Natural killer cell (primary cell): ENCODE measurements at places on chromosomes 4 and X.

GRCh38 chrX:70262952-70263567 is 3.1 kb upstream of the P2RY4 start:
- peak; percentile 23 for DNase-seq

DNA sequence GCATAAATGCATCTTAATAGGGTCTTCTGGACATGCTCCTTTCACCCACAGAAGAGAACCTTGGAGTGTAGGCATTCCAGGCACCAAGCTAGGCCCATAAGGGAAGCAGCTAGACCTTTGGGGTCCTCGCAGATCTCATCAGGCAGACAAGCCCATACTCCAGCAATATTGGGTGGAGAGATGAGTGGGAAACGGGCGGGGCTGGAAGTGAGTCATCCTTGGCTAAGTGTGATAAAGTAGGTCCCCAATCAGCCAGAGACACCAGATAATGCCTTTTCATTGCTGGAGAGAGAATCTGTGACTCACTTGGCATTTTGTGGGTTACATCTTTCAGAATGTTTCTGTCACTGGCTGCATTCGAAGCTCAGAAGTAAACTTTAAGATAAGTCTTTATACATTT is 133.3 kb upstream of the MBNL3 start:
- DNase-seq: no peak

- no peak for DNase-seq
These were observed 35.5 kb downstream of the TBC1D9 start for GRCh38 chr4:140720387-140721304.

DNA sequence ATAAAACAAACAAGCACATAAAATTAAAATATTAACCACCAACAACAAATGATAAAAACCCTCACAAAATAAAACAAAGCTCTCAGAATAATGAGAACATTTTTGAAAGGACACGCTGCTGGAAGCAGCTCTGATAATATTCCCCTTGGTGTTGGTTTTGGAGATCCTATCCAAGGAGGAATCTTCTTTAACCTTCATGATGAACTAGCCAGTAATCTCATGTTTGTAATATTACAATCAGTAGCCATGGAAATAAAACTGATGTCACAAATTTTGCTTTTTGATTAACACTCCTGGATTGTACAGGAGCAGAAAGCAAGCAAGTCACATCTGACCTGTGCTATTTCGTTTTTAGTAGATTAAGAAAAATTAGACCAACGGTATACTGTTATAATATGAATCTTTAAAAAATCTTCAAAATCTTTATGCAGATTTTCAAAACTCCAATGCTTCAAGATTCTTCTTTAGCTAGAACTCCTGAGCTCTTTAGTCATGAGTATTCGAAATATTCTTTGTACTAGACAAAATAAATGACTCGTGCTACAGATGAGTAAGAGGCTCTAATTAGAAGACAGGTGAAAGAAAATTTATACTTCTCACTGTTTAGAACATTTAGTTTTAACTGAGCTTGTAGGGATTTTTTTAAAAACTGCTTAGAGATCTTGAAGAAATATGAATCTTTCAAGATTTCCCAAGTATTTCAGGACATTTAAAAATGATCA is 154.1 kb downstream of the RASL11B start:
- DNase-seq: no peak

DNA sequence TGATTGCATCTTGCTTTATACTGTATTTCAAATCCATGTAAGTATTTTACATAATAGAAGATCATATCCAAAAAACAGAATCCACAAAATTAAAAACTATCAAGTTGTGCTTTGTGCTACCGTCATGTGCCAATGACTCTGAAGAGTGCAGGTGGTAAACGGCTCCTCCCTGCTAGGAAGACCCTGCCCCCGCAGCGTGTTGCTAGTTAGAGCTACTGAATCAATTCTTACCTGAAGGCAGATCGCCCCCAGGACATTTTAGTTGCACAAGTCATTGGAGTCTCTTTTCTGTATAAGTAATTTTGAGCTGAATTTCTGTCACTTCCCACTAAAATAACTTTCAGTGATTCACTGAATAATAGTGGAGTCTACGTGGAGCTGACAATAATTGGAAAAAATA is 599.5 kb upstream of the ZFP42 start:
- DNase-seq: no peak

DNA sequence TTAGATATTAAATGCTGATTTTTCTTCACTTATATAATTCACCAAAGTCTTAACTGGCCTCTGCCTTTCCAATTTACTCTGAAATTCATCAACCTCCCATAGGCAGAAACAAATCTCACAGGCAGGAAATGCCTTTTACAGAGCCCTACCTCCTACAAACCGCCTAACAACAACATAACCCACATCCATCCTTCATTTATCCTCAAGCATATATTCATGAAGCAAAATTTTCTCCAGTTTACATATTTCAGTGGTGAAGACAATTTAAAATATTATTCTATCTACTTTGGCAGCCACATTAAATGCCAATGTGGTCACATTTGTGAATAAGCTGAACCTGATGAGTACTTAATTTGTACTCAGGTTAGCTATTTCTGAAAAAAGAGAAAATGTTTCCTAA is 30.3 kb downstream of the SEPSECS start:
- DNase-seq: no peak

DNA sequence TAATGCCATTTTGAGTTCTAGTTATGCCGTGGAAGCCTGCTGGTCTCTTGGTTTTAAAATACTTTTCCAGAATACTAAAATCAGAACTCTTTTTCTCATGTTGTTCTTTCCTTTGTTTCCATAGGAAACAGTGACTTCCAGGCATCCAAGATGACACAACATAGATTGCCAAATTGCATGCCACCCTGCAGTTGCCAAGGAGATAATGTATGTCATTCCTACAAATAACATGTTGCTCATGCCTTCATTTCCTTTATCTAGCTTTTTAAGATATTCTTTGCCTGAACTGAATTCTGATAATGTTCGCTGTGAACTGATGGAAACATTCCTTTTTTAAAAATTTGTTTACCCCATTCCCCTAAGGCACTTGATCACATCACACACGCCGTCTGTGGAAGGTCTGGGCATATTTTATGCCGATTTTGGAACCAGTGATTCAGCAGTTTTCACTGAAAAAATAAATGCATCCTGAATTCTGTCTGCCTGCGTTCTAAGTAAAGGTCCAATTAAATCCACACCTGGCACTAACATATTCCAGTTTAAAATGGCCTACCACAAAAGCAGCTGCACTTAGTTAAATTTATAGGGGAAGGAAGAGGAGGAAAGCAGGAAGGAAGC is 38.0 kb upstream of the COX7B2 start:
- no peak for DNase-seq

DNA sequence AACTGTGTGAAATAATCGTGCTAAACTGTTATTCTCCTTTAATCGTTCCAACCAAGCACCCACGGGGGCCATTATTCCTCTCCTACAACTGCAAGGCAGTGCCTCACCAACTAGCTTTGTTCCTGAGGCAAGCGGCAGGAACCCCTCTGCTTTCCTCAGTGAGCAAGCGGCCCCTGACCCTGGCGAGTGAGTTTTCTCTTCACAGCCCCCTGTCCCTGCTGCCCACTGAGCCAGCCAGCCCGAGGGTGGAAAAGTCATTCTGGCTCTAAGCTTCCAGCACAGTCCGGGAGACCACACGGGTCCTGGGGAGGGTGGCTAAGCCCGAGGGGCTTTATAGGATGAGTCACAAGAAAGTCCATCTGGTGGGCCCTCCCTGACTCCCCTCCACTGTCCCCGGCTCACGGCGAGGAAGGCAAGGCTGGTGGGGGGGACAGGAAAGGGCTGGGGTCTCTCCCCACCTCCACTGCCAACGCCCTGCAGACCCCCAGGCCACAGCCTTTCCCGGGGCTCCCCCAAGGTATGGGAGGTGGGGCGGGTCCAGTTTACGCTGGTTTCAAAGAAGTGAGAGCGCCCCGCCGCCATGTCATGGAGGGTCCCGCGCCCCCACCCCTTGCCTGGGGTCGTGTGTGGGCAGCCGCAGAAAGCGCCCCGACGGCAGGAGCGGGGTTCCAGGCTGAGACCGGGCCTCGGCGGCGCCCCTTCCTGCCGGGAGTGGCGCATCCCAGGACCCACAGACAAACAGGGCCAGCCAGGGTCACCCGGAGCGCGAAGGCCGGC is 45.0 kb downstream of the CPLX1 start:
- DNase-seq: no peak

GRCh38 chrX:10259716-10260115 is 102.9 kb downstream of the CLCN4 start:
- DNase-seq: no peak

- no peak for DNase-seq
These were observed 26.4 kb upstream of the MED14 start for GRCh38 chrX:40761762-40762161.

GRCh38 chr4:17094876-17095210 is 196.4 kb upstream of the LDB2 start:
- DNase-seq: no peak

DNA sequence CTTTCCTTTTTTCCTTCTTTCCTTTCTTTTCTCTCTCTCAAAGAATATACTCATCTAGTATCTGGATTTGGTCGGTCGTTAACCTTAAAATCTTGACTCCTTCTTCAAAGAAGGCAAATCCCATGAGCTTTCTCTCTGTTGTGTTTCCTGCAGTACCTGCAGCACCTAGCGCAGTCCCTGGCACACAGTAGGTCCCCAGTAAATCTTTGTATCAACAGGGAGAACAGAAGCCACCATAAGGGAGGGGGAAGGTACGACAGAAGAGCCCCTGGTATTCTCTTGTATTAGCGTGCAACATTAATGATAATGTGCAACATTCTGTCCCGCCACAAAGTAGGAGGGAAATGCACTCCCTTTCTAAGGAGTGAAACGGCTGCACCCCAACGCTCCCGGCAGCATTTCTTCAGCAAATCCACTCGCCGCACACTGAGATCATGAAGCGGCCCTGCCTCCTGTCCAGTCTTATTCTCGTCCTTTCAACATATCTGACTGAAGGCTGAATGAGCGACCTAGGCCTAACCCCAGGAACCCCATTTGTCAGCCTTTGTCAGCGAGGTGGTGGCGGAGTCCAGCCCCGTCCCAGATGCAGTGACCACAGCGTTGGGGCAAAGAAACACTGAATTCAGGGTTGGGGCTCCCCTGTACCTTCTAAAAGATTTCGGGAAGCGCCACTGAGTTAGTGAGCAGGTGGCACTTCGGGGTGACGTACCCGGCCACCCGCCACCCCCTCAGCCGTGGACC is 133.7 kb downstream of the AMELX start:
- DNase-seq: no peak

- no peak for DNase-seq
These were observed 127.7 kb downstream of the IRF2 start for GRCh38 chr4:184346682-184347081.

DNA sequence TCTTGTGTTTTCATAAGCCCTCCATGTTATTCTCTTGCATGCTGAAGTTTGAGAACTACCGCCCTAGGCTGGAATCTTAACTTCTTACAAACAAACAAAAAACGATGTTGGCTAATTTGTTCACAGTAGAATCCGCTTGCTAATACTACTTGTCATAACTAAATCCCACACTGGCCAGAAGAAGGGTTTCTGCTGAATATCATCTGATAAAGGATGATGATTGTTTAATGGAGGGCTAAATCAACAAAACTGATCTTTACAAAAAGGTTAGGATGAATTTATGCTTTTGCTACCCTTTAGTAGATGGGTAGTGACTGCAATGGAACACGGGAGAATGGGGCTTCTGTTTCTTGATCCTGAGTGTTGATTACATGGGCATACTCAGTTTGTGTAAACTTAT is 42.3 kb downstream of the SPATA4 start:
- no peak for DNase-seq

- DNase-seq: no peak
These were observed 143.3 kb downstream of the PDLIM5 start for GRCh38 chr4:94595013-94595412.

DNA sequence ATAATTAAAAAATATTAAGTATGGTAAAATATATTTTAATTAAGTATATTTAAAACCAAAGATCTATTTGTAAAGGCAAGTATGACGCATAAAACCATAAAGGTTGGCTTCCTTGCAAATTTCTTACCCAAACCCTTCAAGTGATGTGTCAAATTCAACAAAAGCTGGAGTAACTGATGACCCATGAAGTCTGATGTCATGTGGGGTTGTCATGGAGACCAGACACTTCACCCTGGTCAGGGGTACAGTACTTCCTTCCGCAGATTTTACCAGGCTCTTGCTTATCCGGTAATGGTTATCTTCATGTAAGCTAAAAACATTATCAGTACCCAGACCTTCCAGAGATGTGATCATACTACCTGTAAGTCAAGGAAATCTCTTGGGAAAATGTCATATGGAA is 170.1 kb downstream of the WDFY3 start:
- no peak for DNase-seq

DNA sequence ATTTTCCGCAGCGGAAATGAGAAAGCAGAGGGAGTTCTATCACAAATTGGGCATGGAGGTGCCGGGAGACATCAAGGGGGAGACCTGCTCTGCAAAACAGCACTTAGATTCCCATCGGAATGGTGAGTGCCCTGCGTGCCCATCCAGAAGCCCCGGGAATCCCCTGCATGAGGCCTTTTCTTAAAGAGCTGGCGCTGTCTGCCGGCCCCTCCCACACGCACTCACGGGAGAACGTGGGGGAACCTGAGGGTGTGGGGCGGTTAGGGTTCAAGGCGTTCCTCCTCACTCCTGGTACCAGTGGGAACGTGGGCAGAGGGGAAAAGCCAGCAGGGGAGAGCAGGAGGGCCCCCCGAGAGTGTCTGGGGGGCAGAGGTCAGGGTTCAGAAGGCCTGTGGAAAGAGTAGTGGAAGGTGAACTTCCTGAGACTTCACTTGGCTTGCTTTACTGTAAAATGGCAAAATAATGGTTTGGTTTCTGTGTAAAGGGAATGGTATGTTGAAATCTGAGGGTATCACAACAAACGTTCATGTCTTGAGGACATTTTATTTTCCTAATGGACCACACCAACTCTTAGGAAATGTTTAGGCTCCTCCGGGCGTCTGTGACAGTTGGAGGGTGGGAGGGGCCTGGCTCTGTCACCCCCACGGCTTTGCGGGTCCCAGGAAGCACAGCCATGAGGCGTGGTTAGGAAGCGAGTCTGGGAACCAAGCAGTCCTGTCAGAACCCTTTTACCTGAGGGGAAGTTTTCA is 38.0 kb downstream of the PCGF3 start:
- DNase-seq: no peak

DNA sequence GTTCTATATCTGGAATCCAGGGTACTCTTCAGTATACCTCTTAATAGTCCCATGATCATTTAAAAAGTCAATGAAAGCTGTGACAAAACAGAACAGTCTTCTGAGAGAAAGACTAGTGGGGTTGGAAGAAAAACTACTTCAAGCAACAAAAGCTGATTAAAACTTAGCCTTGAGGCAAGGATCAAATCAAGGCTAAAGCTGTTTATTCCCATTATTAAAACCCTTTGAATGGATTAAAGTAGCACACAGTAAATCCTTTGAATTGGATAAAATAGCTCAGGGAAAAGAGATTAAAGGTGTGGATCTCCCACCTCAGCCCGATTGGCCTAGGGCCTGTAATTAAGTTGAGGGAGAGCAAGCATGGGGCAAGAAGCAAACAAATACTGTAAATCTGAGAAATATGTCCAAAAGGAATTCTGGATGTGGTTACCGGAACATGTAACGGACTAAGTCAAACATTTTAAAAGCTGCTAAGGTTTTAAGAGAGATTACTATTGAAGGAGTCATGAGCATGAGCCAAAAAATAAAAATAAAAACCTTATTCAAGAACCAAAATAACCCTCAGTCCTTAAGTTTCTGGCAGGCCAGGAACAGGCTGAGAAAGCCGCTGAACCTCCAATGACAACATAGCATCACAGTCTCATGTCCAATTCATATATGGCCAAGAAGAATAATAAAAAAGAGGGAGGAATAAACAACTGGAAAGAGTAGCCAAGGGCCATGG is 257.3 kb upstream of the NEIL3 start:
- no peak for DNase-seq

- DNase-seq: no peak
These were observed 8.3 kb upstream of the HAND2 start for GRCh38 chr4:173538148-173538908.

GRCh38 chr4:146263793-146264192 is 49.5 kb downstream of the REELD1 start:
- DNase-seq: no peak
